Stimulated activated naive CD4-positive, alpha-beta T cell treated with Interleukin-2 at 50 U/mL for 16 hours (primary cell): ENCODE measurements at places on chromosomes 12 and 14.
A peak's percentile ranks its signal among the peaks of the same experiment; 100 is the strongest.

- DNase-seq: no peak
Measured at GRCh38 chr12:58140395-58140794, 199.0 kb downstream of the ATP23 start.

DNA sequence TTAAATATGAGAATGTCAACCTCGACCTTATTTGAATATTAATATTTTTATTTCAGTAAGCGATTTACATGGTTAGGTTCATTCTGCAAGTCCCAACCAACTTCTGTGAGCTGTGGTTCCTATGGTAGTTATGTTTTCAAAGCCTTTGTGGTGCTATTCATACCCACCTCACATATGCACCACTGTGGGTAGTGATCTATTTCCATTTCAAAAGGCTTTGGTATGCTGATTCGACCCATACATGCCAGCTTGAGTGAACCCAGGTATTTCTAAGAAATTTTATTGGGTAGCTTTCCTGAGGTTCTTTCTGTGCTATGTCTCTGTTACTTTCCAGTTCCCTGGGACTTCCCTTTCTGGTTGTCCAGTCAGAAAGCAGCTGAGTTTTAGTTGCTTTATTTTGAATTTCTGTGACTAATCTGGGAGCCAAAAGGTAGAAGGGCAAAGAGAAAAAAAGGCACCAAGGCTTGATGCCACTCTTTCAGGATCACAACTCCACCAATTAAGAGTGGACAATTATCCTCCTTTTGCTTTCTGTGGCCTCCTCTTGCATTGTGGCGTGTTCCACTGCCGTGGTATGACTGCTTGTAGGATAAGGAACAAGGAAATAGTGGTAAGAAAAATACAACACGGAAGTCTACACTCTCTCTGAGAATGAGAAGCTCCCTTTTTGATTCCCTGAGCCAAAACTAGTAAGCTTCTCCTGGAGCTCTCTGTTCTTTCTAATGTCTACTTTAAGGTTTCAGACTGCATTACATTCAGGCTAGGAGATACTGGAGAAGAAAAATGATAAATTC, 729.1 kb downstream of the NOVA1 start:
- no peak for DNase-seq

- no peak for DNase-seq
Measured at GRCh38 chr12:29739279-29739991, 44.3 kb downstream of the TMTC1 start.

GRCh38 chr12:132139912-132140311, 4.2 kb downstream of the DDX51 start:
- no peak for DNase-seq

DNA sequence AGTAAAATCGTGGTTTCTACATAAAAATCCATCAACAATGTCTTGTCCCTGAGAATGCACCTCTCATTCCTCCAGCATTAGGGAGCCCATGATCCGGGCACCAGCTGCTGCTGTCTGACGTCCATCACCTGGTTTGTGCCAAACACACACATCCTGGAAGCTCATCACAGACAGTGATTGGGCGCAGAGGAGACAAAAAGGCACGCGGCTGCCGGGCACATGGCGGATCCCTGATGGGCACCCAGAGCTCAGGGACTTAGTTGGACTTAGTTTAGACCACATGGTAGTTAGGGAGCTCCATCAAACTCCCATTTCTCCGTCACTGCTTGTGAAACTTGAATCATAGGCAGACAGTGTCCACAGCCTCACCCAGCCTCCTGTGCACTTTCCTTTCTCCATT, 1059.3 kb downstream of the TMEM121 start:
- no peak for DNase-seq

- no peak for DNase-seq
Measured at GRCh38 chr12:44842669-44843068, 33.4 kb downstream of the NELL2 start.

DNA sequence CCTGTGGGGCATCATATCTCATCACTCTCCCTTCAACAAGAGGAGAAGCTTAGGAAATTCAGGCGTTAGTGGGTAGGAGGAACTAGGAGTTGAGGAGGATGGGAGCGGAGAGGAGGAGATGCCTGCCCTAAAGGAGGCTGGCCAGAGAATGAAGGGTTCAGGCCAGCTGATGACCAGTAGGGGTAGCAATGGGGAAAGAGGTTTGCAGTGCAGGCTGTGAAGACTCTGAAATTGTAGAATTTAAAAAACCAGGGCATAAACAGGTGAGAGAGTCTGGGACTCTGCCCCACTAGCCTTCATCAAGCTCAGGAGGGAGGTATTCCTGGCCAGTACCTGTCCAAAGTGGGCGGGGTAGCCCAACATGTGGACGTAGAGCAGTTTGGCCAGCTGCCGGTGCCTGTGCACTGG, 809 bp downstream of the AP1G2 start:
- DNase-seq: no peak

- DNase-seq: no peak
Measured at GRCh38 chr12:32499048-32499447, 99.7 kb downstream of the FGD4 start.

DNA sequence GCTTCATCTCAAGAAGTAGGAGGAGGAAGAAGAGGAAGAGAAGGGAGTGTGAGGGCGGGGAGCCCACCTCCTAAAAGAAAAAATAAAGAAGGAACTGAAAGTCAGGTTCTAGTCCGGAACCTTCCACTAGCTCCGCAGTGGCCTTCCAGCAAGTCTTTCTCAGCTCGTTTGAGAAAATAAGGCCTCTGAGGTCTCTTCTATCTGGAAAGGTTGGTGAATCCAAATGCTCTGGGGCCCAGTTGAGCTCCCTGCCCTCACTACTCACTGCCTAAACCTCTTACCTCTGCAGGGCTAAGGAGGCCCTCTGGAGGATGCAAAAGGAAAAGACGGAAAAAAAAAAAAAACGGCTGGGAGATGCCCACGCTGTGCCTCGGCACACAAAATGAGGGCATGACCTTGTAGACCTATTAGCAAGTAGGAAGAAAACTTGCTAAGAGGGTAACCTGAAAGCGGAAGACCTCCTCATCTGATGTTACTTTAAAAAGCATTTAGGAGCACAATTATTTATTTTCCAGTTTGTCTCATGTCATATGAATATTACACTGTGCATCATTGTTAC, 35.9 kb downstream of the FBLN5 start:
- DNase-seq: peak; percentile 37

DNA sequence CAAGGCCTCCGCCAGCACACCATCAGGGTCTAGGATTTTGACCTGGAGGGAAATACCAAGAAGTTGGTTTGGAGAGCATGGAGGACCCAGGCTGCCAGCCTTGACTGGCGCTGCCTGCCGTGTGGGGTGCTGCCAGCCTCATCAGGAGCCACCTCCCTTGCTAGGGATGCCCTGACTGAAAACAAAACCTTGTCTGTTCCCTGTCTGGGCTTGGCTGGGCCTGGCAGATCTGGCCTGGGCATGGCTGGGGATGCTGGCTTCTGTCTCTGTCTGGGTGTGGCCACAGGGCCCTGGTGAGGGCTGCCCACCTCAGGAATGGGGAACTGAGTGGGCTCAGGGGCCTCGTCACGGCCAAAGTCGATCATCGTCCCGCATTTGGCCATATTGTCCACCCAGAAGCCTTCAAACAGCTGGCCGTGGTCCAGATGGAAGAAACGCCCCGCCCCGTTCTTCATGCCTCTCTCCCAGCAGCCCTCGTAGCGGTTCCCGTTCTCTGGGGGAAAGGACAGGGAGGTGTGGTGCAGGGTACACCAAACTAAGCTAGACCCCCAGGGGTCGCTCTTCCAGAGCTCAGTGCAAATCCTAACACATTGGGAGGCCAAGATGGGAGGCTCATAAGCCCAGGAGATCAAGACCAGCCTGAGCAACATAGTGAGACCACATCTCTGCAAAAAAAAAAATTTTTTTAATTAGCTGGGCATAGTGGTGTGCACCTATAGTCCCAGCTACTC, 16.5 kb downstream of the MORN3 start:
- no peak for DNase-seq

- no peak for DNase-seq
Measured at GRCh38 chr12:48199774-48200221, 3.3 kb downstream of the OR10AD1 start.

DNA sequence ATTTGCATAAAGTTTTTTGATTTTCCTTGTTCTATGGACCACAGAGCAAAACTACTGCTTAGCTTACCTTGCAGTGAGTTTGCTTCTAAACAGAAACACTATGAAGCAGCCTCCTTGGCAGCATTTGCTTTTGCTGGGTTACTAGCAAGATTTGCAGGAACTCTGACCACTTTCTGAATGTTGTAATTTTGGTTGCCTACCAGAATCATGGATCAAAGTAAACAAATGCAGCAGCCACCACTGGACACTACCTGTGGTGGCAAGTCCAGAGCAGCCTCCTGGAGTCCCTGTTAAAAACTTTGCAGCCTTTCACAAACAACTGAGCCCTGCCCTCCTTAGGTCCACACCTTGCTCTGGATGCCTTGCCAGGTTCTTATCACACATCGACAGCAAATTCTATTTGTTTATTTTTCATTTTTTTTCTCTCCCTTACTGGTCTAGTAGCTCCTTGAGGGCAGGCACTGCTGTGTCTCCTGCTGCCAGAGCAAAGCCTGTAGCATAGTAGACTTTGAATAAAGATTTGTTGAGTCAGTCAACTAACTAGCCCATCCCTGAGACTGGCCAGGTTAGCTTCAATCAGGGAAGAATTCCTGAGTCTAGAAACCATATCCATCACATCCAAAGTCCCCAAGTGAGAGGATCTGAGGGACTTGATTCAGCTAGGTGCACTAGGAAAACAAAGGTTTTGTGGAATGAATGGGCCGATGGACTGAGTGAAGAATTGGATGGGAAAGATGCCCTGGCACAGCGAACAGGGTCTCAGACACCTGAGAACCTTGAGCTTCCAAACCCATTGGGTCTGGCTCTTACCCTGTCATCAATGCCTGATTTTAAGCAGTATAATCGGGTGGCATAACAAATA, 5.7 kb downstream of the TTC6 start:
- DNase-seq: no peak

DNA sequence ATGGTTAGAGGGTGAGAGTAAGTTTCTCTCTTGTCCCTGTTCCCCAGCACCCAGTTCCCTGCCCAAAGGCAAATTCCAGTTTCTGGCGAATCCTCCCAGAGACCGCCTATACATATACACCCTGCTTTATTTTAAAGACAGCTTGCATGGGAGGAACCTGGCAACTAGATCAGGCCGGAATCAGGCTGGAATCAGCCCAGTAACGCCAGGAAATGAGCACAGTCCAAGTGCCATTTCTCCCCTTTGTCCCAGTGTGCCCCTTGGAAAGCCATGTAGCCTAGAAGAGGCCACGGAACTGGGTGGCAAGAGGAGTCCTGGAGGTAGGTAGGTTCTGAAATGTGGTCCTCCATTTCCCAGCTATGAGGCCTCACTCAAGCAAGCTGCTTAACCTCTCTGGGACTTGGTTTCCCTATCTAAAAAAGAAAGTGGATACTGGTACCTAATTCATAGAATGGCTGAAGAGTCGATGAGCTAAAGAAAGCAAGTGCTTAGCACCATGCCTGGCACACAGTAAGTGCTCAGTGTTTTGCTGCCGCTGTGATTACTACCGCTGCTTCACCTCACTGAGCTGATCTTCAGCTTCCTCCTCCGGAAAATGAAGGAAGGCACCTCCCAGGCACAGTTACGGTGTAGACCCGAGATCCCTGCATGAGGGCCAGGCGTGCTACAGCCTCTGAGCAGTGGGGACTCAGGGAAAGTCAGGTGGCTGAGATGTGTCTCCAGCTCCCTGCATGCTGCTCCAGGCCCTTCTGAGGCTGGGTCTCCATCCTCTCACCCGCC, 36.4 kb downstream of the PITPNM2 start:
- no peak for DNase-seq

GRCh38 chr12:3713483-3713882, 39.4 kb downstream of the CRACR2A start:
- DNase-seq: no peak

- DNase-seq: no peak
Measured at GRCh38 chr14:69993326-69993725, 114.1 kb downstream of the SMOC1 start.

DNA sequence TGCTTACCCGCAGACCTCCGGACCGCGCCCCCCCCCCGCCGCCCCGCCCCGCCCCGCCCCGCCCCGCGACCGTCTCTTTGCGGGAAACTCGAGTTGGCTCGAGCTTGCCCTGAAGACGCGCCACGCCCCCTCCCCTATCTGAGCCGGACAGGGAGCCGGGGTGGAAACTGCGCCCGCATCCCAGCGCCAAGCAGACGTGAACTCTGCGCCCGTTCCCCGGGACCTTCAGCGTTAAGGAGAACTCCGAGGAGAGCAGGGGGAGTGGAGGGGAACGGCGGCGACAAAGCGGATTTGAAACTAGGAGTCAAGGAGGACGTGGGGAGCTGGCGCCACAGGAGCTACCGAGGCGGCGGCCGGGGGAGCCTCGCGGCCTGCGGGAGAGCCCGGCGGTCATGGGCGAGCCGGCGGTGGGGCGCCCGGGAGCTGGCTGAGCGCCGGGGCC, at the start of gene KCNK13:
KCNK13 (plus strand) TSS at position 310 of the 442 bp plus-strand sequence. CDS start 212 bp downstream, outside the sequence.
- no peak for DNase-seq

DNA sequence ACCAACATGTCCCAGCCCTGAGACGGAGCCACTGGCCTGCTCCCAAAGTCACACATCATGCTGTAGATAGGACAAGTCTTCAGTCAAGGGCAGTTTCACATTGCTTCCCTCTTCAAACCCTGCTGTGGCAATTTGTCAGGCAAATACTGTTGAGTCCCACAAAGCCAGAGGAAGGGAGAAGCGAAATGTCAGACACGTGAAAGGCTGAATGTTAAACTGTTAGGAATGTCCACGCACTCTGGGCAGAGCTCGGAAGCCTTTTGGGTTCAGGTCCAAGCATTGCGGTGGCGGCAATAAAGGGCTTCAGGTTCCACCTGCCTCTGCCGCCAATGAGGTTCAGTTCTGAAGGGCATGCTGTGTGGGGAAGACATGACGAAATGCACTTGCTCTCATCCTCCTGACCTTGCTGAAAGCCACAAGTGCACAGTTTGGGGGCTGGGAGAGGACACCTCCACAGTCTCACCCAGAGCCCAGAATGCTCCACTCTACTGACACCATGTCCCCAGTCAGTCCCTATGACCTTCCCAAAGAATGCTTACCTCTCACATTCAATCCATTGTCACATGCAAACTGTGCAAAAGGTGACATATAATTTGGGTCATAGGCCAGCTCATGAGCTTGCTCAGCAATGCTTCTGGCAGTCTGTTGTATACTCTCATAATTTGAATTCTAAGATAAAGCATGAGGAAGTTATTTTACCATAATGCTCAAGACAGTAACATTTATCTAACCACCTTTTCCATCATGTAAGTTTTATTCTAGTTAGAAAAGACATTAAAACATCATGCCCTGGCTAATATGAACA, 35.7 kb downstream of the RAD9B start:
- no peak for DNase-seq

DNA sequence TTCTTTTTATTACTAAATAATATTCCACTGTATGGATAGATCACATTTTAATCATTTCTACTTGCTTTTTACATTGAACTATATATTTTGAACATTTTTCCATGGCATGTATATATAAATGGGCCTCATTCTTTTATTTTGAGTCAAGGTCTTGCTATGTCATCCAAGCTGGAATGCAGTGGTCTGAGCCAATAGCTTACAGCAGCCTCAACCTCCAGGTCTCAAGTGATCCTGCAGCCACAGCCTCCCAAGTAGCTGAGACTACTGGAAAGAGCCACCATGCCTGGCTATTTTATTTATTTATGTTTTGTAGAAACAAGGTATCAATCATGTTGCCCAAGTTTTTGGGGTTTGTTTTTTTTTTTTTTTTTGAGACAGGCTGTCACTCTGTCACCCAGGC, 7.6 kb downstream of the FCF1 start:
- no peak for DNase-seq
